ENCODE measurements at places on chromosomes 3 and 15.

GRCh38 chr3:30477149-30477921 is 129.1 kb upstream of the TGFBR2 start:
- DNase-seq: no peak

DNA sequence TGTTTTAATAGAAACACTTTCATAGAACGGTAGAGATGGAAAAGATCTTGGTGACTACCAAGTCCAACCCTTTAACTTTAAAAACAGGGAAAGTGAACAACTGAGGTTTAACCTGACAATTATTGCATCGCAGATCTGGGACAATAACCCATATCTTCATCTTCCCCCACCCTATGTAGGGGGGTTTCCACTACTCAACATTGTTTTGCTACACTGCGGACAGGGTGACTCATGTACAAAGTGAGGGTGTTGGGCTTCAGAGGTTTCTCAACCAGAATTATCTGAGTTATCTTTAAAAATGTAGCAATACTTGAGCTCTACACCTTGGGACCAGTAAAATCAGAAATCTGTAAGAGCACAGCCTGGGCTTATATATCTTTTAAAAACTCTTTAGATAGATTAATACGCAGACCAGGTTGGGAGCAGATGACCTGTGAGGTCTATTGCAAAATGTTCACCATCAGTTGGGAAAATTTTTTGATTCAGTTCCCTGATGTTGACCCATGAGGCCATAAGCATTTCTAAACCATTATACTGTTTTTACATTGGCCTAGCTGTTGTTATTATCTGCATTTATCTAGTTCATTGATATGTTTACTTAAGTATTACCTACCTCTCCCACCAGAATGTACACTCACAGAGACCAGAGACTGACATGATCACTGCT is 103.6 kb upstream of the ICE2 start:
- DNase-seq: peak; percentile 53

- no peak for DNase-seq
Observed at GRCh38 chr15:96160269-96160668, 170.2 kb upstream of the NR2F2 start.

DNA sequence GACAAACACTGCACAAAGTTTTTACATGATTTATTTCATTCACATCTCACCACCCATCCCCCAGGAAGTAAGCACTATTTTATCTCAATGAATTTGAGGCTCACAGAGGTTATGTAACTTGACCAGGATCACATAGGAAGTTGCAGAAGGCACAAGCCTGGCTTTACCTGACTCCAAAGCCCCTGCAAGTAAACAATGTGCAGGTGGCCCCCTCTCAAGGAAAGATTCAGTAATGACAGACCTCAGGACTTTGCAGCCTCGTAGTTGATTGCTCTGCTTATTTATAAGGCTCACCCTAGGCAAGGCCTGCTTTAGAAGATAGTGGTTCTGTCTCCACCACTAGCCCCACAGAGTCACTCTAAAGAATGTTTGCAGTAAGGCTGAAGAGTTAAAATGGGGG is 79.8 kb upstream of the MDFIC2 start:
- DNase-seq: no peak

DNA sequence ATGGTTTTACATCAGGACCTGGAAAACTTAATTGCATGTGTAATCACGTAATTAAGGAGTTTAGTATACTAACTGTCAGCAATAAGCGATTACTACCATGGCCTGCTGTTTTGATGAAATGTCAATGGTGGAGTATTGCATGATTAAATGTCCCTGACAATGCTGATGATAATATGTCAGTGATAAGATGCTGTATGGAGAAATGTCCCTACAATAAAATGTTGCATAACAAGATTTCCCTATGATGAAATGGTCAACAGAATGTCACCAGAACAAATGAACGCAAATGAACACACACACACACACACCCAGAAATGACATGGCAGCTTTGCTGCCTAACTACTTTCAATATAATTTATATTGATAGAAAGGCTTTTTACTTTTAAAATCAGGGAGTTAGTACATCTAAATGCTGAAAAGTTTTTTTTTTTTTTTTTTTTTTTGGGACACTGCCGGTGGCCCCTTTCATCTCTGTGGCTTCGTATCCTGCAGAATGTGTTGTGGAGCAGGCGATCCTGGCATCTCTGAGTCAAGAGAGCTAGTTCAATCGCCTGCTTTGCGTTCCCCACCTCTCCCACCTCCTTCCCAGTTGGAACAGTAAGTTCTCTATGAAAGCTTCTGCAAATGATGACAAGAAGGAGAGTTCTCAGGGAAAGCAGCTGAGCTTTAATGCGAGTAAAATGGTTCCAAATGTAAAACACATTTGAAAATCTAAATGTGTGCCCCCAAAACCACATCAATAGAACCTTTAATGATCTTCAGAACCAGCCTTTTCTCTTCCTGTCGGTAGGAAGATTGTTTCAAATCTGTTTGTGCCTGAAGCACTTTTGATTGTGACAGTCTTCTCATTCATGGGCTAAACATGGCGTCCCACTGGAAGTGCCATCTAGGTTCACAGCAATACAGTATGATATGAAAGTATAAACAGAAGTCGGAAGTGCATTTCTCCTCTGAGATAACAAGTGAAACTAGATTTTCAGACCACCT is 170.1 kb upstream of the GBE1 start:
- no peak for DNase-seq

GRCh38 chr3:126130981-126131745 is 47.2 kb upstream of the SLC41A3 start:
- DNase-seq: no peak

All from effector memory CD4-positive, alpha-beta T cell (primary cell).